ENCODE measurements at places on chromosomes 16 and 17.

DNA sequence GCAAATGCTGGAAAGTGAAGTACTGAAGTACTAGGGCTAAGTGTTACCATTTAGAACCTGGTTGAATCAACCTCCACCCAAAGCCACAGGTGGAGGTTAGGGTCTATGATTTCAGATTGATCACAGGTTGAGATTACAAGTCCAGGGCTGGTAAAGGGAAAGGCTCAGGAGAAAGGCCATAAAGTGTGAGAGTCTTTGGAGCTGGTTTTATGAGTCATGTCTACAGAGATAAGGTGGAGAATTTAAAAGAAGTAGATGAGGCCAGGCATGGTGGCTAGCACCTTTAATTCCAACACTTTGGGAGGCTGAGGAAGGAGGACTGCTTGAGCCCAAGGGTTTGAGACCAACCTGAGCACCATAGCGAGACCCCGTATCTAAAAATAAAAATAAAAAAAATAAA, 221.7 kb upstream of the CDH11 start:
- DNase-seq = no peak

- no peak for DNase-seq
Measured at GRCh38 chr17:4204710-4205173, 59.0 kb downstream of the ANKFY1 start.

GRCh38 chr17:32944248-32945020, 16.5 kb downstream of the TMEM98 start:
- no peak for DNase-seq

DNA sequence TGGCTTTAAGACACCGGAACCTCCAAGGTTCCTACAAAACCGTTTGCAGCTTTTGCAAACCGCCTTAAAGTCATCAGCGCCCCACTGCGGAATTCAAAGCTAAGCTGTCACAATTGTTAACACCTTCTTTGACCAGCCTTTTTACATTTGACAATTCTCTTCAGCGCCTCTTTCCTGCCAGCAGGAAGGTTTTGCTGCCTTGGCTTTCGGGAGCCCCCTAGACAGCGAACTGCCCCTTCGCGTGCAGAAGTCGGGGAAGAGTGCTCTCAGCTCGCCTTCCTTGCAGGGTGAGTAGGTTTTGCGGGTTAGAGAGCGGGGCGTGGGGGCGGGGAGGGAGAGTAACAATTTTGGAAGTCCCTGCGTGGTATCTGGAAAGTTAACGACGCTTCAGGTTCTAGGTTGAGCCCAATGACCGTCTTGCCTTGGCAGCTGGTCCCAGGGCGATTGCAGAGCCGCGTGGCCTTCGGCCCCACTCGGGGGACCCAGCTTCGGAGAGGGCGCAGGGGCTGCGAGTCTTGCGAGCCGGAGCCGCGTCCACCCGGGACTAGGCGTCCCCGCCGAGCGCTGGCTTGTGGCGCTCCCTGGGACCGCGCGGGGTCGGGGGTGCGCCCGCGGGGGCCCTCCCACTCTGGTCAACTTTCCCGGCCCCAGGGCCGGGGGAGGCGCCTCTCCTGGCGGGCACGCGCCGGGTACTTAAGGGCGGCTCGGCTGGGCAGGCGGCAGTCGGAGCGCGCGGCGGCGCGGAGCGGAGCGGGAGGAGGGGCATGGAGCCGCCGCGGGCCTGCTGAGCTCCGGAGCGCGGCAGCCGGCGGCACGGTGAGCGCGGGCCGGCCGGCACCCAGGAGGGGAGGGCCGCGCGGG, at the start of gene HAS3:
Gene HAS3, plus strand, starts transcription at position 153 of the 861 bp plus-strand sequence. CDS start 3,743 bp downstream, outside the sequence.
- DNase-seq = no peak

DNA sequence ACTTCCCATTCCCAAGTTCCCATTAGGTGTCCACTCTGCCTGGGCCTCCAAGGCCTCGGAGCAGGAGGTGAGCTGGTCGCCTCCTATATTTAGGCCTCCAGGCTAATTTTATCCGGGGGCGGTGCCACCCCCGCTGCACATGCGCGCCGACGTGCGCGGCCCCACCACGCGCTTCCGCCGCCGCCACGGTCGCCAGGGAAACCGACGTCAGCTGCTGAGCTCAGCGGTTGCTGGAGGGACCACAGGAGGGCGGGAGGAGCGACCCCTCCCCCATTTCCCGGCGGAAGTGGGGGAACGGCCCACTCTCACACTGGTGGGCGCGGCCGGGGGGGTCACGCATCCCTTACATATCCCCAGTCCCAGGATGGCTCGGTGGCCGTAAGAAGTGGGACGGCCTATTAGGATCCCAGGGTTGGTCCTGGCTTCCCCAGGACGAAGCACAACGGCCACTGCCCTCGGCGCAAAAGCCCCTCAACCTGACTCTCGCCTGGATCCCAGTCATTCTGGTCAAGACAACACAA, 1.0 kb downstream of the PER1 start:
- DNase-seq = peak; percentile 74

GRCh38 chr17:45946841-45947256, 52.2 kb upstream of the STH start:
- DNase-seq = no peak

DNA sequence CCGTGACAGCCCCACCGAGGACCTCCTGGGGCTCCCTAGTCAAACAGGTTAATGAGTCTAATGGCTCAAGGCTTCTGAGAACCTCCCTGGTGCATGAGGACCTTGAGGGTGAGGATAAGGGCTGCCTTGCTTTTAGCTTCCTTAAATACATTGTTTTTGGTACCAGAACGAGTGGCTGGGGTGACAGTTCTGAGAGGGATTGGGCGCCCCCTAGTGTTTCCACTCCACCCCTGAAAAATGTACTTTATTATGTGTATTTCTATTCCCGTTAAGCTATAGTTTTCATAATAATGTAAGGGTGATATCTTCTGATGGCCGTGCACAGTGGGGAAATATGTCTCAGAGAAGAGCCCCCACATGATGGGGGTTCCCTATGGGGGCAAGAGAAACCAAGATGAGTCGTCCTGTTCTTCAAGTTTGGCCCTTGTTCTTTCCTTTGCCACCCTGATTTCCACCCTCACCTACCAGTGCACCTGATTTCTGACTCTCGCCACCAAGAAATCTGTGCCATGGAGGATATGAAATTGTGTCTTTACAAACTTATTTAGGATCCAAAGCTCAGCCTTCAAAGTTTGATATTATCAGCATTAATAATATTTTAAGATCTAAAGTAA, 14.5 kb upstream of the VWA3A start:
- peak; percentile 58 for DNase-seq

- DNase-seq = no peak
Measured at GRCh38 chr17:62950067-62950466, 16.0 kb upstream of the TANC2 start.

DNA sequence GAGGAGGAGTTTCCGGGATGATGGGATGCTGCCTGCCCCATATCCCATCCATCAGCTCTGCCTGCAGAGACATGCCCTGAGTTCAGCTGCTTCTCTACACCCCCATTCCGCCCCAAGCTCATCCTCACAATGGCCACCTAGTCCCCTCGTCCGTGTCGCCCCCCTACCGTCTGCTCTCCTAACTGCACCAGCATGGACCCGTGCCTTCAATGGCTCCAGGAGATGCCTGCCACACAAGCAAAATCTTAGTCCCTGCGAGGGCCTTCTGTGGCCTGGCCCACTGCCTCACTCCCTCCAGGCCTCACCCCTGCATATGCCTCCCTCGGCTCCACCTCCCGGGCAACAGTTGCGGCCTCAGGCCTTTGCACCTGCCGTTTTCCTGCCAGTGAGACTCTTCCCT, 1.8 kb upstream of the TELO2 start:
- DNase-seq = no peak

DNA sequence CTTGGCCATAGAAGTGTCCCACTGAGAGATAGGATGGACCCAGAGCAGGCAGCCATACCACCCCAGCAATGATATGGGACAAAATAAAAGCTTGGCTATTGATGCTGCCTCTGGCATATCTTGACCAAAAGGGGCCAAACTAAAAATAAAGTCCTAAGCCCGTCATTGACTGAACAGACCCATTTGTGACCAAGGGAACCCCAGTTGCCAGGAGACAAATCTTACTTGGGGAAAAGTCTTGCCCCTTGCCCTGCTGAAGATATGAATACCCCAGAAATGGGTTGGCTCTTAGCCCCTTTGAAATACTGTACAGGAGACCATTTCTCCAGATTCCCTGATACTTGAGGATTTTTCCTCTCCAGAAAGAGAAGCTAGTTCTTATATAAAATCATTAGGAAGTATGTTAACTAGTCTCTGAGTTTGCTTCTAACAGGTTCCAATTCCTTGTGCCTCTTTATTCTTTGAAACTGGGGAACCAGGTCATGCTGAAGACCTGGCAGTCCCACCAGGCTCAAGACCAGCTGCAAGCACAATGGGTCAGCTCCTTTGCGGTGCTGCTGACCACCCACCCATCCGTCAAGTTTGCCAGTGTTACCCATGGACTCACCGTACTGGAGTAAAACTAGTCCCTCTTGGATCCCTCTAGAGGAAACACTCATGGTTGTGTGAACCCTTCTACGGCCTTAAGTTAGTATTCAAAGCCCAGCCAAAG, 31.0 kb upstream of the LCMT1 start:
- DNase-seq = no peak

DNA sequence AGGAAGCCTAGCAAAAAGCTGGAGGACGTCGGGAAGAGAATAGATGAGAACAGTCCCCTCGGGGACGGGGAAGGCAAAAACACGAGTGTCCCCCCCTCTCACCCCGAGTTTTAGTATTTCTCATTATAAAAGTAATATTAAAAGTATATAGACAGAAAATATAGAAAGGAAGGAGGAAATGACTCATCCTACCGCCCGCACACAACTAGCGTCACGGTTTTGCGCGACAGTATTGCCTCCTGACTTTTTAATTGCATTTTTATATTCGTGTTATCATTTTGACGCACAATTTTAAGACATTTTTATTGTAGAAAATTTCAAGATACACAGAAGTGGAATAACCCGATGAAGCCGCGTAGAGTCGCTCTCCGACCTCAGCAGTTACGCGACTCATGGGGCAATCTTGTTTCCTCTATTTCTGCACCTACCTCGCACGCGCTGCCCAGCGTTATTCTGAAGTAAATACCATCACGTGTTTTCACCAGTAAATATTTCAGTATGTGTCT, 652 bp upstream of the SLC25A19 start:
- DNase-seq = no peak

DNA sequence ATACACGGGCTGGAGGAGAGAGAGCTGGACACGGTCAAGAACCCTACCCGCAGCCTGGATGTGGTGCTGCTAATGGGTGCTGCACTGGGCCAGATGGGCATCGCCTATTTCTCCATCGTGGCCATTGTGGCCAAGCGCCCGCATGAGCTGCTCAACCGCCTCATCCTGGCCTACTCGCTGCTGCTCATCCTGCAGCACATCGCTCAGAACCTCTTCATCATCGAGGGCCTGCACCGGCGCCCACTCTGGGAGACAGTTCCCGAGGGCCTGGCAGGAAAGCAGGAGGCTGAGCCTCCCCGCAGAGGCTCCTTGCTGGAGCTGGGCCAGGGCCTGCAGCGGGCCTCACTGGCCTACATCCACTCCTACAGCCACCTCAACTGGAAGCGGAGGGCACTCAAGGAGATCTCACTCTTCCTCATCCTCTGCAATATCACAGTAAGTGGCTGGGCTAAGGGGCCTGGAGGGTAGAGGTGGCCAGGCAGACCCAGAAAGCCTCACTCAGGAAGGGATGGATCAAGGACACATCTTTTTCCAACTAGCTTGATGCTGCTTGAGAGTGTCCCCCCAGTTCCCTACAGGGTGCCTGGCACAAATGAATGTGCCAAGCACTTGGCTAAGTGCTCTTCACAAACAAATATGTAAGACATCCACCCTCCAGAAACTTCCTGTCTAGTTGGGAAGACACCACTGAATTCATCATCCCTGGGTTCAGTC, 11.5 kb downstream of the OTOP3 start:
- no peak for DNase-seq

DNA sequence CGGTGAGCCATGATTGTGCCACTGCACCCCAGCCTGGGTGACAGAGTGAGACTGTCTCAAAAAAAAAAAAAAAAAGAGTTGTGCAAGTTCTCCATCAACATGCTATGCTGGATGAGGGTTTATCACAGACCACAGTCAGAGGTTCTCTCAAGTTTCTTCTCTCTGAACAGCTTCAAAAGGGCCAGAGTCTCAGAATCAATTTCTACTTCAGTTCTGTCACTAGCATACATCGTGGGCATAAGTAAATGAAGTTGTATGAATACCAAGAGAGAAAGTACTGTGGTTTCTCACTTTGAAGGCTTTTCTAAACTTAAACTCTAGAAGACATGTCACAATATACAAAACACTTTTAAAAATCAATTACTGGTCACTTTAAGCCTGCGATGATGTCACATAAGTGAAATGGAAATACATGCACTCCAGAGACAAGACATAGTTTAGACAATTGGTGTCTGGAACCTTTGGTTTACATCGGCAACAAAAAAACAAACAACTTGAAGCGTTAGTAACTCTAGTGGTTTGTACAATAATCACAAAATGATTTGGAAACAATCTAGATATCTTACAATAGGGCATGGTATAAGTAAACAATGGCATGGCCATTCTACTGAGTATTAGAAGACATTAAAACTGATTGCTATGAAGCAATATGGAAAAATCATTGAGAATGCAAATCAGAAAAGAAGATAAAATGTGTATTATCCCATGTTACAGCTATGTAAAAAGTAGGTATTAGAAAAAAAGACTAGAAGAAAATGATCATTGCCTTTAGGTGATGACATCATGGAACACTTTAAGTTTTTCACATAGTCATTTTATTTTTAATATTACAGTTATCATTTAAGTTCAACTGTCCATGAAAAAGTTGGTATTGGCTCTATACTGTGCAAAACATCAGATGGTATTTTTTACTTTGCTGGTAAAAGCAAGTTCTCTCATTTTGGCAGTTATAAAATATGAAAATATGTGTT, 232.3 kb downstream of the ZFHX3 start:
- DNase-seq = no peak

- DNase-seq = no peak
Measured at GRCh38 chr17:29136998-29137730, 43.0 kb downstream of the MYO18A start.

DNA sequence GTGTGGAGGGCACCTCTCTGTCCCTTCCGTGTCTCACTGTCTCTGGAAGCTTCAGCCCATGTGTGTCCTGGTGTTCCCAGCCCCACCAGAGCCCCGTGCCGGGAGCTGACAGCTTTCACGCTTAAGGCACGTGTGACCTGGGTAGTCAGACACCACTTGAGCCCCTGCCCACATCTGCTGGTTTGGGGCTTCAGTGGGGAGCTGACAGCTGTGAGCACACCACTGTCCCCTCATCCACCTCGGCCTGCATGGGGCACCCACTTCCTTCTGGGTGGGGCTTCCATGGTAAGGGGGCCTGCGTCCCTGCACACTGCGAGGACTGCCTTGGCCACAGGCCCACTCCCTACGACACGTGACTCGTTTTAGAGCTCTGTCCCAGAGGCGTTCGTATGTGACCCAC, 2.6 kb upstream of the TEDC2 start:
- no peak for DNase-seq

- no peak for DNase-seq
Measured at GRCh38 chr17:46968224-46968834, 10.7 kb downstream of the RPRML start.

DNA sequence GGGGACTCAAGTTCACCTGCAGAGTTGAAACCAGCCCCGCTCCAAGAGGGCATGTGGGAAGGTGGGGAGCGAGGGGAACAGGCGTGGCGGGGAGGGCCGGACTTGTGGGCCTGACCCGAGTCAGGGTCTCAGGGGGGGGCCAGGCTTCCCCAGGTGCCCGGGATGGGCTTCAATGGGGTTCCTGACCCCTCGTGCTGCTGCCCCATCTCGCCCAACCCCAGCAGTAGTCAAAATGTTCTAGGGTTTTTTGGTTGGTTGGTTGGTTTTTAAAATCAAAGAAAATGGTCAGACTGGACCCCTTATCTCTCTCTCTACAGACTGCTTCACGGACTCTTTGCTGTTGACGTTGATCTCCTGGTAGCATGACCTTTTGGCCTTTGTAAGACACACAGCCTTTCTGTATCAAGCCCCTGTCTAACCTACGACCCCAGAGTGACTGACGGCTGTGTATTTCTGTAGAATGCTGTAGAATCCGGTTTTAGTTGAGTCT, 69.5 kb downstream of the AMFR start:
- no peak for DNase-seq
